GM12891 (cell line): ENCODE measurements at places on chromosomes 3 and 15.

GRCh38 chr15:47885920-47886319, 168.6 kb downstream of the SEMA6D start:
- DNase-seq = no peak

DNA sequence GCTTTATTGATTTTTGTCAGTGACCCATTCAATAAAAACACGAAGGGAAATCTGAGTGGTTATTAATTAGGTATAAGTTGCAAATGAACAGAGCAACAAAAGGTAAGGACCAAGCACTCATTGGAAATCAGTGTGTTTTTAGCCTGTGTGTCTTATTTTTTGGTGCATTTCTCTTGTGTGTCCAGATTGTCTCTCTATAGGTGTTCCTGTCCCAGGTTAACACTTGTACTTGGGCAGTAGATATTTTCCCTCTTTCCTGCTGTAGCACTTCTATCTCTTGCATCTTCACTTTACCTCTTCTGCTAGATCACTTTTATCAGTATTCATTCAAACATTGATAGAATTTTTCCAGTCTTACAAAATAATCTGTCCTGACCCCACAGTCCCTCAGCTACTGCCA, 37.0 kb downstream of the MAPK6 start:
- no peak for DNase-seq

- DNase-seq = no peak
Measured at GRCh38 chr3:139129892-139130291, 85.2 kb upstream of the PRR23C start.

GRCh38 chr15:68278595-68279405, 1.3 kb downstream of the FEM1B start:
- no peak for DNase-seq

- DNase-seq = no peak
Measured at GRCh38 chr3:61200270-61200669, 51.0 kb downstream of the FHIT start.
